ENCODE measurements at places on chromosomes 16 and 17. TPM values are rescaled to one million over a fixed set of nuclear protein-coding genes. Genes with fewer than 3 reads are reported as not detected.
A peak's percentile ranks its signal among the peaks of the same experiment; 100 is the strongest.

DNA sequence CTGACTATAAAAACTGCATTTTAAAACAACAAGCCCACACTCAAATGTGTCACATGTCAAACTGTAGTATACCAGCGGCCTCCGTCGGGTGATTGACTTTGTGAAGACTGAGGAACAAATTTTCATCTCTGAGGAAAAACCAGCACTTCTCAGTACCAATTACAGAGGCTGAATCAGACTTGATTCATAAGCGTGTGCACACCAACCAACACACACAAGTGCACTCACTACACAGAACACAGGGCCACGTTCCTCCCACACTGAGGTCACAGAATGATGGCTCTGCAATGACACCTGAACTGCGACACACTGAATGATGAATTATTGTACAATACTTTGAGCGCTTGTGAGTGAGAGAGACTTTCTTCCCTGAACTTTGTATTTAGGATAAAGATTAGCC lies 29.6 kb downstream of the XPO6 start:
- no peak for DNase-seq

The ITGA2B gene
- total RNA-seq, result 0.39 TPM

The SLC35G6 gene
- not detected for total RNA-seq

GRCh38 chr17:67165201-67165600 lies 79.8 kb downstream of the HELZ start:
- DNase-seq, result no peak

DNA sequence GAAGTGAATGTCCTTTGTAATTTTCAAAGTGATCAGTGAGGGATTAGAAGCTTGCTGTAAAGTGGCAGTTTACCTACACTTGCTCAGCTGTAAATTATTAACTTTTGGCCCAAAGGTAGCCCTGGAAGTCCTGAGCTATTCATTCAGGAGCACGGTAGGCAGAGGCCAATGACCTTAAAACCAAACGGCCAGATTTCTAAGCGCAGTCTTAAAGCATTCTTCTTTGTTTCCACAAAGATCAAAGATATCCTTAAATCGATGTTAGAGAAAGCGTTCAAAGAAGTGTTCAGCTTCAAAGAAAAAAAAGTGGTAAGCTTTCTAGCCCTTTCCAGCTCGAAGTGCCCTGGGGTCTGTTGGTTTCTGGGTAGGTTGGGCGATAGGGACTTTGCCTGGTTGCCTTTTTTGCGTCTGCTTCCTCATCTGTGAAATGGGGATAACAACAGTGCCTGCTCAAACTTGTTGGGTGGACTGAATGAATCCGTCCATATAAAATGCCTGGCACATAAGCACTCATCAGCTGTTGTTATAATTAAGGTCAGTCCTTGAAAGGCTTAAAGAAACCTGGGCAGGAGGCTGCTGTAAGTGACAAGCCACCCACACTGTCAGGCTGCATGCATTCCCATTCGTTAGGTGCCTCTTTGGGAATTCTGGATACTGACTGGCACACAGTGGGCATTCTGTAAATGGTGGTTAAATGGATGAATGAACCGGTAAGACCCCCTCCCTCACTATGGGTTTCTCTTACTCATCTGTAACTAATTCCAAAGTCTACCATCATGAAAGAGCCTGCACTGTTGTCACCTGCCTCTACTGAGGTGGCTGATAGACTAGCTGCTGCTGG lies 113.2 kb downstream of the PRKCA start:
- no peak for DNase-seq

- DNase-seq, result no peak
Measured at GRCh38 chr16:69019811-69020210, 85.6 kb upstream of the HAS3 start.

The KRT12 gene
- total RNA-seq, result not detected

The CNGB1 gene
- 0.11 TPM for total RNA-seq

GRCh38 chr17:58039975-58040374 lies 32.9 kb upstream of the SRSF1 start:
- DNase-seq, result no peak

The LASP1 gene
- 109 TPM for total RNA-seq

The ALOXE3 gene
- total RNA-seq, result not detected

The CRHR1 gene
- not detected for total RNA-seq

DNA sequence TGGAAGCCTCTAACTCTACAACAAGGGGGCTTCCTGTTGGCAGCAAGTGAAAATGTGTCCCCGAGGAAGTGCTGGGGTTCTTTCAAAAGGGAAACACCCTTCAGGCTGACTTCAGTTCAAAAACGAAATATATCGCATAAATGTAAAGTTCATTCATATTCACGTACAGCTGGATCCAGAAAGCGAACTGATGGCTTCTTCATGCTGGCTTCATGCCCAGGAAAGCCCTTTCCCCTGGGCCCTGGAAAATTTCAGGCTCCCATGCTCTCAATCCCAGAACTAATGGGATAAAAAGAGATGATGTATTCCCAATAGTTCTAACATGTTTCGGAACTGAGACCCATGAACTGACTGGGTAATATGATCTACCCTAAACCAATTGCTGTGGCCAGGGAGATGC lies 104.7 kb upstream of the CDH13 start:
- DNase-seq, result no peak

- DNase-seq, result no peak
Measured at GRCh38 chr16:87739801-87740200, 26.0 kb downstream of the KLHDC4 start.

The CACNG3 gene
- not detected for total RNA-seq

The CDK5R1 gene
- 2.7 TPM for total RNA-seq

- peak; percentile 60 for DNase-seq
Measured at GRCh38 chr17:79839356-79840268, at the start of gene CBX4. CBX4 (minus strand) TSS chr17:79839440; CDS start chr17:79839251, 189 bp downstream.

DNA sequence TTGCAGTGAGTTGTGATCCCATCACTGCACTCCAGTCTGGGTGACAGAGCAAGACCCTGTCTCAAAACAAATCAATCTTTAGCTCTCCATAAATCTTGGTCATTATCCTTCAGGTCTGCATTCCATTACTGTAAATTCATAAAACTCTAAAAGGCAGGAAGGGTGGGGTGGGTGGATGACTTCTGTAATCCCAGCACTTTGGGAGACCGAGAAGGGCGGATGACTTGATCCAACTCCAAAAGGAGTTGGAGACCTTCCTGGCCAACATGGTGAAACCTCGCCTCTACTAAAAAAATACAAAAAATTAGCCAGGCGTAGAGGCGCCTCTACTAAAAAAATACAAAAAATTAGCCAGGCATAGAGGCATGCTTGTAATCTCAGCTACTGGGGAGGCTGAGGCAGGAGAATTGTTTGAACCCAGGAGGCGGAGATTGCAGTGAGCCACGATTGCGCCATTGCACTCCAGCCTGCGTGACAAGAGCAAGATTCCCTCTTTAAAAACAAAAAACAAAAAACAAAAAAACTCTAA lies 2.2 kb upstream of the UBE2Z start:
- DNase-seq, result no peak

- DNase-seq, result no peak
Measured at GRCh38 chr16:84616515-84616914, 1.4 kb downstream of the COTL1 start.

- DNase-seq, result no peak
Measured at GRCh38 chr17:1571341-1571704, 8.7 kb upstream of the PITPNA start.

DNA sequence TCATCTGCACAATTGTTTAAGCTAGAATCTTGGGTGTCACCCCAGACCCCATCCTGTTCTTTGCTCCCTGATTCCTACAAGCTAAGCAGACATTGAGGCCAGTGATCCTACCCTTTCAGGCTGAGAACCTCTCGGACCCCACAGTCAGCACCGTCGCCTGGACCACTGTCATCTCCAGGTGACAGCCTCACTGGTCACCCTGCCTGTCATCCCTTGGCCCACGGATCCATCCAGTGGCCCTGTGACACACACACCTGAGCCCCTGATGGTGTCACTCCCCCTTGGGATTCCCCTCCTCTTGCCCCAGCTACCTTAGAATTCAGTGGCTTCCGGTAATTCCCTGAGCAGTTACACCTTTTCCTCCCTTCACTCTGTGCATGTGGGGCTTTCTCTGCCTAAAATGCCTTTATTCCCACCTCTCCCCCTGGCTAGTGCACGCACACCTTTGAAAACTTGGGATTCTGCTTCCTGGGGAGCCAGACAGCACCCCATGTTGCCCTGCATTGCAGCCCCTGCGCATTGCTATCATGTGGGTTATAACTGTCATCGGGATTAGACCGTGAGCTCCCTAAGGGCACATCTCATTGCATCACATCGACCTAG lies 3.0 kb downstream of the C16orf86 start:
- DNase-seq, result no peak

The RNF43 gene
- 0.13 TPM for total RNA-seq

DNA sequence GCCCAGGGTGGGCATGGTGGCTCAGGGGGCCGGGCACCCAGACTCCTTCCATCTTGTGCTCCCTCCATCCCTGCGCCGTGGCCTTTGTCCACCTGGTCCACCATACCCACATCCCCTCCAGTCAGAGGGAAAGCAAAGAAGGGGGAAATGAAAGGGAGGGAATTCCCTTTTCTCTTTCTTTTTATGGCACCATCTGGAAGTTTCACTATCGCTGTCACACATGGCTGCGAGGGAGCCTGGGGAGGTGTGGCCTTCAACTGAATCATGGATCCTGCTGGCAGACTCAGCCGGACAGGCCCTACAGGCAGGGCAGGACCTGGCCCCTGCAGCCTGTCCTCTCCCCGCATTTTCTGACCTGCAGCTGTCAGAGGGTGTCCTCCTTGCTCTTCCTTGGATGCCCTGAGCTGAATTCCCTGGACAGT lies 6.2 kb downstream of the SLC12A3 start:
- DNase-seq, result no peak

GRCh38 chr16:28587386-28587785 lies 9.5 kb downstream of the SULT1A2 start:
- DNase-seq, result no peak

The RPS15A gene
- 1,625 TPM for total RNA-seq

DNA sequence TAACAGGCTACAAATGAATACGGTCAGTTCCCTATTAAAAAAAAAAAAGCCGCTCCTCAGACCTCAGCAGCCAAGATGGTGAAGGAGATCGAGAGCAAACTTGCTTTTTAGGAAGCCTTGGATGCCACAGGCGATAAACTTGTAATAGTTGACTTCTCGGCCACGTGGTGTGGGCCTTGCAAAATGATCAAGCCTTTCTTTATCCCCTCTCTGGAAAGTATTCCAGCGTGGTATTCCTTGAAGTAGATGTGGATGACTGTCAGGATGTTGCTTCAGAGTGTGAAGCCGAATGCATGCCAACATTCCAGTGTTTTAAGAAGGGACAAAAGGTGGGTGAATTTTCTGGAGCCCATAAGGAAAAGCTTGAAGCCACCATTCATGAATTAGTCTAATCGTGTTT lies 11.8 kb upstream of the GGT6 start:
- DNase-seq, result no peak

- no peak for DNase-seq
Measured at GRCh38 chr16:87675111-87675719, 72.9 kb downstream of the JPH3 start.

GRCh38 chr16:2024032-2024420 lies 2.7 kb upstream of the NHERF2 start:
- DNase-seq, result no peak

The HEXIM2 gene
- 4.4 TPM for total RNA-seq

The SLC16A13 gene
- total RNA-seq, result 0.92 TPM

GRCh38 chr17:48100160-48100559 lies 1.1 kb downstream of the CBX1 start:
- DNase-seq, result no peak

GRCh38 chr17:4199818-4200402 lies 56.9 kb downstream of the CYB5D2 start:
- no peak for DNase-seq

DNA sequence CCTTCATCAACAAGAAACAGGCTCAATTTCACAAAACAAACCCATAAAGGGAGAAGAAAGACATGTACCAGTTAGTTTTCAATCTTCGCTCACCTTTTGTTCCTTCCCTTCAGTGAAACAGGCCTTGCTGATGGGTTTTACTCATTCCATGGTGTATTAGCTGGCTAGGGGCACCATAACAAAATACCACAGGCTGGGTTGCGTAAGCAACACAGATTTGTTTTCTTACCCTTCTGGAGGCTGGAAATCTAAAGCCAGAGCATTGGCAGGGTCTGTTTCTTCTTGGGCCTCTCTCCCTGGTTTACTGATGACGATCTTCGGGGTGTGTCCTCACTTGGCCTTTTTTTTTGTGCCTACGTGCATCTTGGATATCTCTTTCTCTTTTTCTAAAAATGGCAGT lies 383.4 kb upstream of the RBFOX1 start:
- no peak for DNase-seq

DNA sequence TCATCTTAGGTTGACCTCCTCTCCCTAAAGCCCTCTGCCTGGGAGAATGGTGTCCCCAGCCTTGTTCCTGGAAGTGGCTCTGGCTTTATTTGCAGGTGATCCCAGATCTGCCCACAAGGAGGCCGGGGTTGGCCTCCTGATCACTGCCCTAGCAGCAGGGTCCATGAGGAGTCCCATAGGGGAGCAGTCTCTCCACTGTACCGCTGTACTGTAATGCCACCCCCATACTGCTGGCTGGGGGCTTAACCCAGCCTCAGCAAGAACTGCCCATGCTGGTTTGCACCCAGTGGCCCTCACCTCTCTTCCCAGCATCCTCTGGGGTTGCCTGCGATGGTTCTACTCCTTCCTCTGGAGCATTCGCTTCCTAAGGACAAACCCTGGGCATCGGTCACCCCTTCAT lies 39.1 kb downstream of the PSME3IP1 start:
- DNase-seq, result no peak

DNA sequence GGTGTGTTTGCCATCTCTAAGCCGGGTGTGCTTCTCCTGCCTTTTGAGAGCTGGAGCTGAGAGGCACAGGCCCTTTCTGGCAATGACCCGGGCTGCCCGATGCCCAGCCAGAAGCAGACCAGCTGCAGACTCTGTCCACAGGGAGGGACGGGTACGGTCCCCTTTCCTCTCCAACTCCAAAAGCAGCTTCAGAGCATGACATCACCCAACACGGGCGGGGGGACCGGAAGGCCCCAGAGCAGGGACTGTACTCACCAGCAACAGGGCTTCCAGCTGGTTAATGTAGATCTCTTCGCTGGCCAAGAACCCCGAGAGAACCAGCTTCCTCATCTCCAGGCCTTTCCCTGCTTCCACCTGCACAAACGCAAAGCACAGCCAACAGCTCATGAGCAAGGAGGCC lies 79.4 kb downstream of the ABR start:
- DNase-seq, result no peak

- no peak for DNase-seq
Measured at GRCh38 chr16:87645802-87646201, 43.5 kb downstream of the JPH3 start.

The TNFRSF17 gene
- not detected for total RNA-seq

- DNase-seq, result no peak
Measured at GRCh38 chr17:71114911-71115668, 945.8 kb downstream of the KCNJ2 start.

GRCh38 chr17:44673893-44674292 lies 15.7 kb downstream of the CCDC43 start:
- no peak for DNase-seq

The NPIPB5 gene
- 61.2 TPM for total RNA-seq

Data from pulmonary artery endothelial cell (primary cell).